IMR-90 (cell line): ENCODE measurements at places on chromosomes 7 and 10. TPM values are rescaled to one million over a fixed set of nuclear protein-coding genes. Genes with fewer than 3 reads are reported as not detected.

TAS2R4 gene
- polyA plus RNA-seq: 0.09 and 0.14 TPM in 2 replicates

SSMEM1 gene
- polyA plus RNA-seq: 0.07 TPM in 1 of 2 replicates, not detected in the other

VSTM4 gene
- 2.1 and 2.4 TPM in 2 replicates for polyA plus RNA-seq

DNA sequence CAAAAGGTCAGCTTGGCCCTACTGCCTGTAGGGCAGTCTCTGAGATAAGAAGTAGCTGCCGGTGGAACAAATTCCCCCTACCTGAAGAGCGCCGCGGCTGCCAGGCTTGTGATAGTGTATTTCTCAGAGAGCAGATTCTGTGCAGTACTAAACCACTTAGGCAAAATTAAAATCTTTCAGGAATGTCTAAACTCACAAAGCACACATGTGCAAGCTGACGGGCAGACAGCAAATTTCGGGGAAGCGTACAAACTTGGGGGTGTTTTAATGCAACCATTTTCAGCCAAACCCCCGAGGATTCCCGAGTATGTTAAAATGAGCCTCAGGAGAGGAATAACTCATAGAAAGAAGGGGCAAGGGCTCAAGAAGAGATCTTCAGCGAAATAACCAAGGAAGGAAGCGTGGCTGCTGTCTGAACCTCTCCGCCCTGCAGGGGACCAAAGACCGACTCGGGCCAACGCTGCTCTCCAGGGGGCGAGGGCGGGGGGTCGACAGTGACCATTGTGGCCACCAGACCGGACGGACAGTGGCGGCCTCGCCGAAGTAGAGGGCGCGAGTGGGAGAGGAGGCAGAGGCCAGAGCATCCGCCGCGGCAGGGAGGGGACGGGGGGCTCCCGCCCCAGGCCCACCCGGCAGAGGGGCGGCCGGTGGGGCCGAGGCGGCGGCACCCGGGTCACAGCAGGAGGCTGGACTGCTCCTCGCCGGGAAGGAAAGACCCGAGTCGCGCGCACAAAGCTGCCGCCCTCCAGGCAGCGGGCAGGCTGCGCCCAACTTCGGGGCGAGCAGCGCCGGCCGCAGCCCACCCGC lies 819 bp downstream of the HYCC1 start:
- peaks cover 7% of the 10 kb centered on the region; the same call in 1 of the 2 replicates for H3K4me1 ChIP-seq
- no peak for DNase-seq
- H3K27ac ChIP-seq: peak overlapping the region; percentile 77
- no peaks in the 10 kb centered on the region for H3K36me3 ChIP-seq

DNA sequence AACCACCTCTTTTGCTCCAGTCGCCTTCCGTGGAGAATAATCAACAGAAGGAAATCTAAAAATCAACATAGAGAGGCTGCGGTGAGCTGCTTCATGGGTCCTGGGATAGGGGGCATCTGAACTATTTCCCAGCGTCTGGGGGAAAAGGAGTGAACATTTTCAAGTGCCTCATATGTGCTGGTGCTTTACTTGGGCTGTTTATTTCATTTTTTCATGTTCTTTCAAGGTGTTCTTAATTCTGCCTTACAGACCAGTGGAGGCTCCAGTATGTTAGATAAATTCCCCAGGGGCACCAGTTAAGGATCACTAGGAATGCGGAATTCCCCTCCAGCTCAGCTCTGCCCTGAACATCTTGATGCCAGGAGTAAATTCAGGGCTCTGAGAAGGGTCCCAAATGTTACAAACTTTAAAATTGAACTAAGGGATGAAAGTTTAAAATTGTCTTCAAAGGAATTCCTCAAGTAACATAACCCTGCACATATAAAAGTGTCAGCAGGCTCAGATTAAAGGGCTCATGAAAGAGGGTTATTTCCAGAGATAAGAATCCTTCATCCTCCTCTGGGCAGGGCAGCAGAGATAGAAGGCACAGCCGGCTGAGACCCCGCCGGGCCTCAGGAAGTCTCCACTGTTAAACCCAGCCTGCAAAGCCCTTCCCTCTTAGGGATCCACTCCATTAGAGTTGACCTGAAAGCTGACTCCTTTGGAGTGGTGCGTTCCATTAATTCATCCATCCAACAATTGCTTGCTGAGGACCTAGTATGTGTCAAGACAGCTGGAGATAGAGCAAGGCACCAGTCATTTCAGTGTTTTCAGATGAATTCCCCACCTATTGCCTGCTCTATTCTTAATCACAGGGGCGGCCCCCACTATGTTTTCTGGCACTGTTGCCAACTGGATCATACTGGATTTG lies 345.8 kb downstream of the KCNMA1 start:
- H3K4me3 ChIP-seq: no peak overlapping the region
- no peaks in the 10 kb centered on the region for H3K36me3 ChIP-seq
- H3K4me1 ChIP-seq: peaks cover 17% of the 10 kb centered on the region

- no peak for DNase-seq
- H3K27ac ChIP-seq: no peak overlapping the region
- H3K36me3 ChIP-seq: no peaks in the 10 kb centered on the region
- H3K4me3 ChIP-seq: no peak overlapping the region
Observed at GRCh38 chr10:78298835-78299234, 265.2 kb downstream of the RPS24 start.
